Pancreas (tissue), 10 donors: ENCODE measurements at places on chromosomes 16 and 17. TPM values are rescaled to one million over a fixed set of nuclear protein-coding genes. Genes with fewer than 3 reads are reported as not detected.

IST1 gene
- 121 TPM for polyA plus RNA-seq

MYH13 gene
- polyA plus RNA-seq = not detected

LLGL2 gene
- 286 TPM for polyA plus RNA-seq

CBFA2T3 gene
- 24.6 TPM for polyA plus RNA-seq

CAMKK1 gene
- 23.0 TPM for polyA plus RNA-seq

LMF1 gene
- 48.3 TPM for polyA plus RNA-seq

HYDIN gene
- 2.4 TPM for polyA plus RNA-seq

BCL6B gene
- 2.4 TPM for polyA plus RNA-seq

CYGB gene
- 10.3 TPM for polyA plus RNA-seq

FBXW10B gene
- 1.4 TPM for polyA plus RNA-seq

SLC38A8 gene
- polyA plus RNA-seq = 0.49 TPM

SLC39A11 gene
- polyA plus RNA-seq = 11.4 TPM

CIITA gene
- polyA plus RNA-seq = 8.6 TPM

ITGAD gene
- not detected for polyA plus RNA-seq

RAP1GAP2 gene
- 29.7 TPM for polyA plus RNA-seq

SRSF2 gene
- 74.5 TPM for polyA plus RNA-seq

LITAFD gene
- not detected for polyA plus RNA-seq

GUCY2D gene
- 0.02 TPM for polyA plus RNA-seq

TBC1D3E gene
- polyA plus RNA-seq = not detected

MYH2 gene
- not detected for polyA plus RNA-seq

PRSS22 gene
- 48.7 TPM for polyA plus RNA-seq

KCNAB3 gene
- polyA plus RNA-seq = 8.1 TPM

SYCE1L gene
- 4.3 TPM for polyA plus RNA-seq

CX3CL1 gene
- 19.0 TPM for polyA plus RNA-seq

CTRB1 gene
- 29,718 TPM for polyA plus RNA-seq

SLC35G6 gene
- not detected for polyA plus RNA-seq

SLC16A6 gene
- 0.08 TPM for polyA plus RNA-seq

PFAS gene
- 21.1 TPM for polyA plus RNA-seq

TSR3 gene
- polyA plus RNA-seq = 34.1 TPM

KIF2B gene
- polyA plus RNA-seq = 0.02 TPM

GDPD1 gene
- polyA plus RNA-seq = 0.53 TPM

PRR14 gene
- polyA plus RNA-seq = 120 TPM

P2RX5 gene
- polyA plus RNA-seq = 0.91 TPM

DHRS7C gene
- not detected for polyA plus RNA-seq

PPP1R27 gene
- 1.1 TPM for polyA plus RNA-seq
